ENCODE measurements at places on chromosomes 2 and 18.

- DNase-seq = no peak
Observed at GRCh38 chr18:48859311-48860268, 91.2 kb downstream of the SMAD7 start.

DNA sequence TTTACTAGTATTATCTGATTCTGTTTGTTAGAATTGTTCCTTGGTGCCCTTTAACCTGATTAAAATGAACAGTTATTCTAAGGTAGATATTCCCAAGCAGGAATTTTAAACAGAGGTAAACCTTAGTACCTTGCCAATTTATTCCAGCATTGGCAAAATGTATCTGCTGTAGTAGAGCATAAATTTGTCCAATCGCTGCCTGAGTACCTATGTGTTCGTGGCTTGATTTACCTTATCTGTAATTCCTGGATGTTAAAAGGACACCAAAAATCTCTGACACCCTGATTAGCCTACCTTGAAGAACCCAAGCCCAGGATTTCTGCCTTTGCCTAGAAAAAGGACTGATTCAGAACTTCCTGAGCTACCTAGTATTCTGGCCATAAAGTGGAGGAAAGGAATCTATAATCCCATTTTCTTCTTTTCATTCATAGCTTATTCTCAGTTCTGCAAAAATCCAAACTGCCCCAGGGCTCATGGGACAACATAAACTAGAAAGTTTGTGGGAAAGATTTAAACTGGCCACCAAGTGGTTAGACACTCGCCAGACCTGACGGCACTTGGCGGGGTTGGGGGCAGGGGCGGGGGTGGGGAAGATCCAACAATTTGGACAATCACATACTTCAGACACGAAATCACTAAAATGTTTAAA lies 16.2 kb upstream of the ZCCHC2 start:
- no peak for DNase-seq

DNA sequence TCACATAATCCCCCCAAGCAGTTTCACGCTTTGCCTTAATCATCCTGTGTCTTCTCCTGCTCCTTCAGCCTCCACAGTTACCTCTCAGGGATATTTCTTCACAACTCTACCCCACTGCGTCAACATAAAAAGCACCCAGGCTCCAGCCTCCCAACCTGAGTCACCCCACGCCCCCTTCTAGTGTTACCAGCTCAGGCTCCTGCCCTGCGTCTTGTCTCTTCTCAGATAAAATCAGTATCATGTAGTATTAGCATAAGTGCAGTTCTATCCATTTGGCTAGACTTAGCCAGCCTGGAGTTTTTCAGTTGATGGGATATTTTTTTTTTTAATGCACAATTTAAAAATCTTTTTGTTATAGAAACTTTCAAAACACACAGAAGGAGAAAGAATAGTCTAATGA lies 9.6 kb upstream of the PELI1 start:
- DNase-seq = no peak

GRCh38 chr18:76412010-76412817 lies 82.8 kb downstream of the ZNF516 start:
- no peak for DNase-seq

DNA sequence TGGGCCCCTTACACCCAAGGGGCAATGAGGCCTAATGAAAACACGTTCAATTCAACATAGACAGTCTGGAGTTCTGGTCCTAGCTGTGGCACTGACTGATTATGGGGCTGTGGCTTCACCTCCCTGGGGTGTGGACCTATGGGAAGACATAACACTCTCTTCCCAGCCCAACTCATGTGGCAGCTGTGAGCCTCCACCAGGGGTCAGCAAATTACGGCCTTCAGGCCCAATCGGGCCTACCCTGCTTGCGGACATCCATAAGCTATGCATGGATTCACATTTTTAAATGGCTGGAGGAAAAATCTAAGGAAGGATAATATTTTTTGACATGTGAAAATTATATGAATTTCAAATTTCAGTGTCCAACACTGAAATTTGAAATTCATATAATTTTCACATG lies 101.3 kb downstream of the LOXHD1 start:
- DNase-seq = no peak

- no peak for DNase-seq
Observed at GRCh38 chr2:171924170-171924942, 2.1 kb downstream of the HAT1 start.

DNA sequence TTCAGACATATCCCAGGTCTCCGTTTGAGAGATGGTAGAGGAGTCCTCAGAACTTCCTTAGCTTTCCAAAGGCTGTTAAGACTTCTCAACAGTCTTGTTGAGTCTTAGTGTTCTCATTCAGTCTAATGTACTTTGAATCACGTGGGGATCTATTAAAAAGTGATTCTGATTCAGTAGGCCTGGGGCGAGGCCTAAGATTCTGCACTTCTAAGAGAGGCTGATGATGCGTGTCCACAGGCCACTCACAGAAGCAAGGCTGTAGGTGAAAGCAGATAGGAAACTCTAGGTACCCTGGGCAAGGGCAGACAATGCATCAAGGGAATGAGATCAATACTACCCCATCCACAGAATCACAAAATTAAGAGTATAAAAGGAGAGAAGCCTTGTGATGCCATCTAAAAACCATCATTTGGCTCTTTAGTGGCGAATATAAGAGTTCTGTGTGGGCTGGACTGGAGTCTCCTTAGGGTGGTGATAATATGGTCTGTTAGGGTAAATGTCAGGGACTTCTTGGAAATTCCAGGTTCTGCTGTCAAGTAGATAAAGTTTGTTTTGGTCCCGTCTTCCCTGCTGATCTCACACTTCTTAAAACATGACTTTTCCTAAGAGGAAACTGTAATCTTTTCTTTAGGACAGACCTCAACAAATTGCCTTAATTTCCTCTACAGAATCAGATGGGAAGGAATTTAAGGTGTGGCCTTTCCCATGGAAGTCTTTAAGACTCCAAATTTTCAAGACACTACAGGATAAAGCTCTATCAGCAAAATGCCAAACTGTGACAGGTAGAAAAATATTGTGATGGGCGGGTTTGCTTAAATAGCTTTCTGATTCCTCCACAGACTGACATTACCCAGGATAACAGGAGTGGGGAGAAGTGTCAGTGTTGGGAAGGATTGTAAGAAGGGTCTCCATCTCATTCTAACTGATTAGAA lies 45.7 kb upstream of the NEMP2 start:
- DNase-seq = no peak

DNA sequence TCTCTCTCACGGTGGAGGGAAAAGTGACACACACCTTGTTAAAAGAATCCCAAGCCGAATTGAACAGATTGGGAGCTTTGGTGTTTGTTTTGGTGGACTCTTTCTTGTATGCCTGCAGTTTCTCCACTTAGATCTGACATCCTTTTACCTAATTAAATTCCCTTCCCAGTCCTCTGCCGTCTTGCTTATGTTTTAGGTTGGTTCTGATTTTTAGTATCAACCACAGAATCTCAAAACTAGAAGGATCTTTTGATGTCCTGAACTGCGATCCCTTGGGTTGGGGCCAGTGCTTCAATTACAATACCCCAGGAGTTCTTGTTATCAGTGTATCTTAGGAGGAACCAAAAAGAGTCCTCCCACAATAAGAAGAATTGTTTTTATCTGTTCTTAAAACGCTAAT lies 112.3 kb downstream of the PRKCE start:
- DNase-seq = no peak

- no peak for DNase-seq
Observed at GRCh38 chr2:38462121-38462661, 85.1 kb upstream of the ATL2 start.

GRCh38 chr2:207567671-207568070 lies 37.9 kb downstream of the CREB1 start:
- no peak for DNase-seq

GRCh38 chr2:23456881-23457760 lies 72.1 kb downstream of the KLHL29 start:
- no peak for DNase-seq

Measured in effector CD4-positive, alpha-beta T cell (primary cell).